ENCODE measurements at places on chromosomes 12 and 14.
A peak's percentile ranks its signal among the peaks of the same experiment; 100 is the strongest.

DNA sequence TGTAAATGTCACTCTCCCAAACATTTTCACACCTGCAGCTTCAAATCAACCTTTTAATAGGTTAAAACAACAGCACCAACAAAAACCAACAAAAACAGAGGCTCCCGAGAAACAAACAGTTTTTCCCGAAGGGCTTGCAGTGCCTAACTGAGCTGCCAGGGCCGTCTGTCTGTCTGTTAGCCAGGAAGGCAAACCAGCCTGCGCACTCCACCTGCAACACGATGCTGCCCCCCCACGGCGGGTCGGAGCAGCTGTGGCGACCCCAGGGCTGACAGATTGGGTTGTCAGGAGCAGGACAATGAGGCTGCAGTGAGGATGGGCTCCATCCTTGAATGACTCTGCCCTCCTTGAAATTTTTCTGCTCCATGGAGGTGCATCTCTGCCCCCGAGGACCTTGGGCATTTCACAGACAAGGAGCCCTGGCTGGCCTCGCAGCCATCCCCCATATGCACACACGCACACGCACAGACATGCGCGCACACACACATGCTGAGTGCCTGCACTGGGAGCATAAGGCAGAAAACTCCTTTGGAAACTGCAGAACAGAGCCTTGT, 2.6 kb downstream of the RTL1 start:
- peak; percentile 90 for DNase-seq

GRCh38 chr14:104149278-104149595, 10.8 kb downstream of the KIF26A start:
- DNase-seq: no peak

GRCh38 chr12:87150969-87151662, 878.1 kb downstream of the C12orf50 start:
- peak; percentile 30 for DNase-seq

DNA sequence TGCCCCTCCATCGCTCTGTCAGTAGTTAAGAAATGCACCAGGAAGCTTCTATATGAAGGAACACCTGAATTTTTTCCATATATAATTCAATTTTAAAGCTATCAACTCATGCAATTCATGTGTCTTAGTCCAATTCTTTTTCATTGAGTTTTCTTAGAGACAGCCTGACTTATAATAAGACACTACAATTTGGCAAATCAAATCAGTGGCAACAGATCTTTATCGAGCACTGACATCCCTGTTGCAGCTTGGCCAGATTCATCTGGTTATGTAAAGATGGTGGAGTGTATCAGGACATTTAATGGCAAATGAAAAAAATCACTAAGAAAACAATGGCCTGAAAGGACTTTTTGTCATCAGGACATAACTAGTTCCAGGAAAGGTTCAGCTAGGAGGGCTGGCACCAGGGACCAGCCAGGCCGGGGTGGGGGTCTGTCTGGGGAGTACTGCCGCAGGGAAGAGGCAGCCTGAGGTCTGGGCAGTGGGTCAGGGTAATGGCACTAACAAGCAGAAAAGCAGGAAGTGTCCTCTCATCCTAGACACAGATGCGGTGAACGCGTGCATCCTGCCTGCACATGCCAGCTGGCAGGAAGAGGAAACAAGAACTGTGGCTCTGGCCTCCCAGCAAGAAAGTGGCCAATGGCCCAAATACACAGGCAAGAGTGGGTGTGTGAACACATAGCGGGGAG, 100.5 kb upstream of the LMNTD1 start:
- no peak for DNase-seq

- DNase-seq: no peak
Observed at GRCh38 chr14:105578070-105578469, 51.7 kb downstream of the TMEM121 start.

DNA sequence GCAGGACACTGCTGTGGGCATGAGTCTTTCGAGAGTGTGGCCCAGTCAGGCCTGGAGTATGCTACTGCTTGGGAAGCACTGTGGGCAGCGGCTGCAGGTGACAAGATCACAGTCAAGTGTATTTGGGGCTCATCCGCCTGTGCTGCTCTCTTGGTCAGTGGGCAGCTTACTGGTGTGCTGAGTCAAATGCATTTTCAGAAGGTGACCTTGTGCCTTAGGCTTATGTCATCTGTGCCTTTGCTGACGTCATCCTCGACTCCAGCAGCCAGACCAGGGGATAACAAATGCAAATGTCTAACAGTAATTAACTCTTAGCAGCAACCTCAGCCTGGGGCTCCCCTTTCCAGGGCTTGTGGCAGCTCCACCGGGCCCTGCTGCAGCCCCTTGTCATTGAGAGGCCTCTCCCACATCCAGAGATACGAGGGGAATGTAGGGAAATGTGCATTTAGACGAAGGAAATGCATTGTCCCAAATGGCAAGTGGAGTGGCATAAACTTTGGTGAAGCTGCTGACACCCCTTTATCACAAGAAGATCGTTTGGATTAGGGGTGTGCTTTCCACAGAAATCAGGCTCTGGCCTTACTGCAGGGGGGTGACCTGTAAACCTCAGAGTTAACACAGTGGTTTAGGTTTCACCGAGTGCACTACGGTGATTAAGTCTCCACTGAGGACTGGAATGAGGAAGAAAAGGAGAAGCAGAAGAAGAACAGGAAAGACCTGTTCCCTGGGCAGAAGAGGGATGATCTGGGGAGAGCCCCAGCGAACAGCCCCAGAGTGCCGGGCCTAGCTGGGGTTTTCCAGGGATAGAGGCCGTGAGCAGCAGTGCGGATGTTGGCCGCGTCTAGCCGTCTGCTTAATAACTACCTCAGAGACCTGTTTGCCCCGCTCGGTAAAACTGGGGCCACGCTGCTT, 39.7 kb downstream of the PSMA6 start:
- DNase-seq: no peak

GRCh38 chr12:81499809-81500208, 259.3 kb downstream of the PPFIA2 start:
- no peak for DNase-seq

DNA sequence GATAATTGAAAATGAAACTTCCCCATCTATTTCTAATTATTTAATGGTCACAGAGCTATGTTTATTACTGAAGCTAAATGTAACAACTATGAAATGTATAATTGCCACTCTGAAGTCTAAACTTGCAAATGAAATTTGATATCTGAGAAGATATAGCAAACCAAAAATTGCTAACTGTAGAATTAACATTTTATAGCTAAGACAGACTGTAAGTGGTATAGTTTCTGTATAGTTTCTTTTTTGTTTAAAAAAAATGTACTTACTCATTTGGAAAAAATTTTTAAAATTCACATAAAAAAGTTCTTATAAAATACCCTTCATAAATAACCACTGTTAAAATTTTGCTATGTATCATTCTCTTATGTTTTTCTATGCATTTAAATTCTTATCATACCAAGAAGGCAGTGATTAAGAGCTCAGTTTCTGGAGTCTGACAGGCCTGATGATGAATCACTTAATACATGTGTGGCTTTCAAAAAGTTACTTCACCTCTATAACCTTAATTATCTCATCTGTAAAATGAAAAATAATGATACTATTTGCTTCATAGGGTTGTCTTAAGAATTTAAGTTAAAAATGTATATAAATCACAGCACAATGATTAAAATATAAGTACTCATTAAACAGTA, 214.7 kb upstream of the GARIN2 start:
- DNase-seq: no peak

GRCh38 chr14:24136684-24137528, 912 bp downstream of the PSME1 start:
- no peak for DNase-seq

GRCh38 chr12:113793250-113793649, 172.9 kb downstream of the RBM19 start:
- no peak for DNase-seq

- peak; percentile 76 for DNase-seq
Observed at GRCh38 chr12:26833743-26834490, 923 bp upstream of the ITPR2 start.

GRCh38 chr14:95007921-95008320, 149.4 kb downstream of the DICER1 start:
- no peak for DNase-seq

DNA sequence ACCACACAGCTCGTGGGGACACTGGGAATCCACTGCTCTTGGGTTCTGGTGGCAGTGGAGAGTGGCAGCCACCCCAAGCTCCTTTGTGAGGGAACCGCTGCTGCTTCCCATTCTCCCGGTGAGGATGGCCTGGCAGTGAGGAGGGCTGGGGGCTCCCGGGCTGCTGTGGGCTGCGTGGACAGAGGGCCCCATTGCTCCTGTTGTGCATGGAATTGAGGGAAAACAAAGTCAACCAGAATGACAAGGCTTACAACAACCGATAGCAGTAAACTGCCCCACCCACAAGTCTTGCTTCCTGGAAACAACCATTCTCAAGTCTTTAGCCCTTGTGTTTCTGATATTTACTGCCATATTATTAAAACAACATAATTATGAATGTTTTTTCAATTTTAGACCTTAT, 32.1 kb downstream of the TMTC1 start:
- no peak for DNase-seq

DNA sequence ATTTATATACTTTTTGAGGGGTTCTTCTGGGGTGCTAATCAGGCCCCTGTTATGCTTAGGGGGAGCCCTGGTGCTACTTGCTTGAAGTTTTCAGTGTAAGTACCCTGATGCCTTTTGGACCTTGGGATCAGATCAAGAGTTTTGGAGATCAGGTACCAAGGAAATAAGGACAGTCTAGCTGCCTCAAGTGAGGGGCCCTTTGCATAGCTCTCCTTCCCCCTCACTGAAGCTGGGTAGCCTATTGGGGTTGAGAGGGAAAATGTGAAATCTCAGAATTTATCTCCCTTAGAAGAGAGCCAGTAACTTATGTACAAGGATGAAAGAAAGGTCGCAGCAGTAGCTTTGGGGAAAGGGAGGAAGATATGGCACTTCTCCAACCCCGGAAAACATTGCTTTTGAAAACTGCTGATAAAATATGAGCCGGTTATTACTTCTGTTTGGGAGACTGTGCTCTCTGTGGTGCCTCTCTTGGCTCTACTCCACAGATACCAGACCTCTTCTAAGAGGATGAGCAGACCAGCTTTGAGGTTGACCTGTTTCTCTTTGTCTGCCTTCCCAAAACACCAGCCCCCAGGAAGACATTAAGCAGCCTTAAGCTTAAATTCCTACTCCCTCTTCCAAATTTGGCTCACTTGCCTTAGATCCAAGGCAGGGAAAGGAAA, 8.8 kb upstream of the AMHR2 start:
- DNase-seq: no peak

DNA sequence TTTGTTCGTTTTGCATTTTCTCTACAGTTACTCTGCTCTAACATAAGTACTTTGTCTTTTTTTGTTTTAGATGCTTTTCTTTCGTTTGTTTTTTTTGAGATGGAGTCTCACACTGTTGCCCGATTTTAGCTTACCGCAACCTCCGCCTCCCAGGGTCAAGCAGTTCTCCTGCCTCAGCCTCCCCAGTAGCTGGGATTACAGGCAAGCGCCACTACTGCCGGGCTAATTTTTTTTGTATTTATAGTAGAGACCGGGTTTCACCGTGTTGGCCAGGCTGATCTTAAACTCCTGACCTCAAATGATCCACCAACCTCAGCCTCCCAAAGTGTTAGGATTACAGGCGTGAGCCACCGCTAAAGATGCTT, 2.7 kb downstream of the DIP2B start:
- DNase-seq: no peak

DNA sequence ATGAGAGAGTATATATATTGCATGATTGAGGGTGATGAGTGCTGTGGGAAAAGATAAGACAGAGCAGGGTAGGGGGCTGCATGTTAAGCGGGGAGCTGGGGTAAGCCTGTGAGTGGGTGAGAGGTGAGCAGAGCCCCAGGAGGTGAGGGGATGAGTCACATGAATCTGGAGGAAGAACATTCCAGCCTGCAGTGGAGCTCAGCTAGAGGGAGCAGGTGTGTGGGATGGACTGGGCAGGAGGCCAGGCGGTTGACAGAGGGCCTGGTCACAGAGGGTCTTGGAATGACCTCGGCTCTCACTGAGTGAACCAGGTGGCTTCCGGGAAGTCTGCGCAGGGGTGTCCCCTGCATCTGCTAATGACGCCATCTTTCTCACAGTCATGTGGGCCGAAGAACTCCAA, 44.4 kb downstream of the GIT2 start:
- DNase-seq: no peak

DNA sequence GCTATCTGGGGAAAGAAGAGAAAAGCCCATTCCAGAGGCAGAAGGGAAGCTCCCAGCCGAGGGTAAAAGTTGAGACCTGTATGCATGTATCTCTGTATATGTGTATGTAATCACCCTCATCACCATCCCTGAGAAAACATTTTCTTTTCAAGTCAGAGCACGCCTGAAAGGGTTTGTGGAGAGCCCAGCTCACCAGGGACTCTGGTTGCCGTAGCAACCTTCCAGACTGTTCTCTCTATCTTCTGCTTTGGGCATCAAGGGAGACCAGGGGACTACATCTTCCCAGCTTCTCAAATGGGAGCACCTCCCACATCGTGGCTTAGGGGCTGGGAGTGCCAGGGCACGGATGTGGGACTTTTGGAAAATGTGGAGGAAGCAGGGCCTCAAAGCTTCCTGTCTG, 93.5 kb downstream of the GALNT8 start:
- no peak for DNase-seq

GRCh38 chr12:118073768-118074167, 12.8 kb upstream of the WSB2 start:
- DNase-seq: no peak

DNA sequence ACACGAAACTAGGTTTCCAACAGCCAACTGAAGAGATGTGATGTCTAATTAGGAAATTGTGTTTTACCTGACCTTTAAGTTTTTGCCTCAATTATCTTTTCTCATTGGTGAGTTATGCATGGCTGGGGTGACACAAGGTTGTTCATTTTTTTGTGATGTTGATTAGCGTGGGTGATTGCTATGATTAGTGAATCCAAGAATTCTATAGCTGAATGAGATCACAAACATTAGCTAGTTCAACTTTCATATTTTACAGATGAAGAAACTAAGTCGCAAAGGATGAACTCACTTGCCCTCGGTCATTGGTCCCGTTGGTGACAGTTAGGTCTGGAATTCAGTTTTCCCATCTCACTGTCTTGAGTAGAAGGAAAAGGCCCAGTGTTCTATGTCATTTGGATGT, 32.6 kb upstream of the LMNTD1 start:
- DNase-seq: no peak

DNA sequence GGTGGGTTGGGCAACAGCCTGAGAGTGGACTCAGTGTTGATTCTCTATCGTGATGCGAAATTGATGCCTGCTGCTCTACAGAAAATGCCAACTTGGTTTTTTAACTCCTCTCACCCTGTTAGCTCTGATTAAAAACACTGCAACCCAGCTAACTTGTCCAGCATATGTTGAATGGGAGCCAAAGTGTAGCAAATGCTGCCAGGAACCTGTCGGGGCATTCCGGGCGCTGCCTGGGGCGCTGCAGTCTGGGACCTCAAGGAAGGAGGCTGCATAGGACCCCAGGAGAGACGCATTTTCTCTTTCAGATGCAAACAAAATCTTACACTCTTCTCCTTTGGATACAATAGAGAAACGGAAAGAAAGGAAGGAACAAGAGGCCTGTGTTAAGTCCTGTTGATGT, 3.9 kb downstream of the B3GNT4 start:
- no peak for DNase-seq
